ENCODE measurements at places on chromosomes 11 and 22.
A peak's percentile ranks its signal among the peaks of the same experiment; 100 is the strongest.

DNA sequence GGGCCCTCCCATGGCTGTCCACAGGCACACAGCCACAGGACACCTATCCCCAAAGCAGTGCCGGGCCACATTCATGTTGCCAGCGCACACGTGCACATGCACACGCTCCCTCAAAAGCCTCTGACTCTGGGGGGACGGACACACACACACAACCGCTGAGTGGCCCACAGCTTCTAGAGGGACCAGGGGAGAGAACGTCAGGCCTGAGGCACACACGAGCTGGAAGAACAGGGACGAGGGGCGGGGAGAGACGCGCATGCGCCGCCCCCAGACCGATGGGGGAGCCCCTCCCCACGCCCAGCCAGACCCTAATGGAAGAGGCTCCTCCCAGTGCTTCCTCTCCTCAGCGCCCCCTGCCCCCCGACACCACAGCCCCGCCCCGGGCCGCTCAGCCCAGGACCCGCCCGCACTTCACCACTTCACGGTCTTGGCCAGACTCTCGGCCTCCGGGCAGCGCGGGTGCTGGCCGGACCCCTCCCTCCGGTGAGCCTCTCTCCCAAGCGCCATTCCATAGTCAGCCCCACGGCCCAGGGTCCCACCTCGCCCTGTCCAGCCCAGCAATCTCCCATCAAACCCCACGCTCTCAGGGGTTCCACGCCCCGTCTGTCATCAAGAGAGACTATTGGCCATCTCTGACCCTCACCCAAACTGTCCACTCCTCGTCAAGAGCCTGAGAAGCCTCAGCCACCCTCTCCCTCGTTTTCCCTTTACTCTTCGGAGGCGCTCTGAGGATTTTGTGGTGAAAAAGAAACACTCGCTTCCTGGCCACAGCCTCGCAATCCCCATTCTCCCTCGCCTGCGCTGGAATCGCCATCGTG is 11.7 kb downstream of the NRXN2 start:
- DNase-seq, result no peak

DNA sequence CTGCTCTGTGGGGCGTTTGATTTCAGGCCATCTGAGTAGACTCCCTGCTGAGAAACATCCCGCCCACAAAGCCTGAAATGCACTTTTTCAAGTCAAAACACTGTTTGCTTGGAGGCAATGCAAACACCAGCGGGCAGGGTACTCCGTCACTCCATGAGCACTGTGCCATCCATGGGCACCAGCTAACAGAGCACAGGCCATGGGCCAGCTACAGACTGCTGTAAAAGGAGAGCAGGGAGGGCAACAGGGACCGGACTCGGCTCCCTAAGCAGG is 16.6 kb upstream of the EFCAB6 start:
- DNase-seq, result peak; percentile 4

DNA sequence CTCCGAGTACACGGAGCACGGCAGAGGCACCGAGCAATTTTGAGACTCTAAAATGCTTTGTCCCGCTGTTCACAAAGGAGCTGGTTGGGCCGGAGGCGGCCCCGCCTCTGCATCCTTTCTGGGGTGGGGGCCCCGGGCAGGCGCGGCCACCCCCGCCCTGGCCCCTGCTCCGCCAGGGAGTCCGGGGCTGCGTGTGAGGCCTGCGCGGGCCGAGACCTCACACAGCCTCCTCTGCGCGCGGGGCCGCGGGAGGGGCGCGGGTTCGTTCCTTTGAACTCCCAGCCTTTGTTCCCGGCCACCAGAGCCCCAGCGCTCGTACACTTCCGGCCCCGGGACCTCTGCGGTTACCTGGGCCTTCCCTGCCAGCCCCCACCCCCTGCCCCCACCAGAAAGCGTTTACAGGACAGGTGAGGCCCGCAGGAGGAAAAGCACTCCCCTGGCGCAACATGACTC is 1.6 kb downstream of the FGF19 start:
- DNase-seq, result no peak

DNA sequence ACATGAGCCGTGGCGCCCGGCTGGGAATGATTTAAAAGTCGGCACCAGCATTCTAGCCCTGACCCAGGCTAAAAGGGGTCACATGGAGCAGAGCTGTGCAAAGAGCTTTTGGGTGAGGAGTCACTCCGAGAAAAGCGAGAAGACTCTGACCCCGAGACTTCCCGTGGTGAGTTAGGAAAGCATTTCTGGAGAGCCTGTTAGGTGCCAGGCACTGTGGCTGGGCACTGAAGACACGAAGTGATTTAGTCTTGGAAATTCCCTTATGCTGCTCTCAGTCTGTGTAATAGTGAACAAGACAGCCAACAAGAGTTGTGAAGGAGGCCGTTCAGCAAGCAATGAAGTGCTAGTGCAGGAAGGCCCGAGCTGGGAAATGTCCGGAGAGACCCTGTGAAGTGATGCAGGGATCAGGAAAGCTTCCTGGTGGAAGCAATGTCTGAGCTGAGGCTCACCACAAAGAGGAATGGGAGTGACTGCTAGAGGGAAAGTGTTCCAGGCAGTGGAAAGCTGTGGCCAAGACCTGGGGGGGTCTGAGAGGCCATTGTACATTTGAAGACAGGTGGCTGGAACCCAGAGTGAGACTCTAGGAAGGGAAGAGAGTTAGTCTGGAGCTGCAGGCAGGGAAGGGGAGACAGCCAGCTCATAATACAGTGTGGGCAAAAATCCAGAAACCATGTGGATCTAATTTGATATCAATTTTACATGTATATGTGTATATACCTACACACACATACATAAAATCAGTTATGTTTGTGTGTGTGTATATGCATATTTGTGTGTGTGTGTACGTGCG is 31.6 kb downstream of the MARK2 start:
- peak; percentile 18 for DNase-seq

- peak; percentile 91 for DNase-seq
Observed at GRCh38 chr11:57798905-57799559, 37.4 kb downstream of the CTNND1 start.

DNA sequence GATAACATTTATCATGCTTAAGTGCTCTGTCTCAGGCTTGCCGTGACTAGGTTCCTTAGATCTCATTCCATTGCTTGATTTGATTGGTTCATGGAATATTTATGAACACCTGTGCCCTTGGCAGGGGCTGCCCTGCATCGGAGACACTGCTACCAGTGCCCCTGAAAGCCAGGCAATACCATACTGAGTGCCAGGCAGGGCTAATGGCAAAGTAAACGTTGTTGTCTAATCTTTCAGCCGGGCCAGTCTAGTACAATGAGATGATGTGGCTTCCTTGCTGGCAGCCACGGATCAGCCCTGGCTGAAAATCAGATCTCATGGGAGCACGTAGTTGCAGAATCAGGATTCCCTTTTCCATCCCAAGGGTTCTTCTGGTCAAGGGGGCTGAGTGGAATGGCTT is 5.0 kb upstream of the PGA3 start:
- DNase-seq, result no peak

GRCh38 chr11:87173185-87174039 is 135.7 kb downstream of the TMEM135 start:
- peak; percentile 60 for DNase-seq

- DNase-seq, result peak; percentile 80
Observed at GRCh38 chr11:9001736-9002135, 2.1 kb downstream of the NRIP3 start.

GRCh38 chr11:6406370-6406769 is 12.5 kb downstream of the APBB1 start:
- DNase-seq, result no peak

- DNase-seq, result no peak
Observed at GRCh38 chr11:46333394-46333947, 13.8 kb upstream of the DGKZ start.

DNA sequence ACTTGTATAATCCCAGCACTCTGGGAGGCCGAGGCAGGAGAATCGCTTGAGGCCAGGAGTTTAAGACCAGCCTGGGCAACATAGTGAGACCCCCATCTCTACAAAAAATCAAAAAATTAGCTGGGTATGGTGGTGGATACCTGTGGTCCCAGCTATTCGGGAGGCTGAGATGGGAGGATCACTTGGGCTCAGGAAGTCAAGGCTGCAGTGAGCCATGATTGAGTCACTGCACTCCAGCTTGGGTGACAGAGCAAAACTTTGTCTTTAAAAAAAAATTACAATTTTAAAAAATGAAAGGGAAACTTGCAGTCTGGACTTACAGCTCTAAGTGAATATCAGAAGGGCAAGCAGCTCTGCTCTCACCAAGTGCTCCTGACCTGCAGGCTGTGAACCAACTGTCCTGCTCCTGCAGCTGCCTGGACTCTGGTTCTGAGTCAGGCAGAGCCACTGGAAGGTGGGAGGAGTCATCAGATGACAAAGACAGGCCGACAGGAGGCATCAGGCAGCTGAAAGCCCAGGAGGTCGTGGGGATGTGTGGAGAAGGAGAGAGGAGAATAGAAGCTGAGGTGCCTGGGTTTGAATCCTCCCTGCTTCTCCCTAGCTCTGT is 9.6 kb downstream of the SMTNL1 start:
- peak; percentile 25 for DNase-seq

DNA sequence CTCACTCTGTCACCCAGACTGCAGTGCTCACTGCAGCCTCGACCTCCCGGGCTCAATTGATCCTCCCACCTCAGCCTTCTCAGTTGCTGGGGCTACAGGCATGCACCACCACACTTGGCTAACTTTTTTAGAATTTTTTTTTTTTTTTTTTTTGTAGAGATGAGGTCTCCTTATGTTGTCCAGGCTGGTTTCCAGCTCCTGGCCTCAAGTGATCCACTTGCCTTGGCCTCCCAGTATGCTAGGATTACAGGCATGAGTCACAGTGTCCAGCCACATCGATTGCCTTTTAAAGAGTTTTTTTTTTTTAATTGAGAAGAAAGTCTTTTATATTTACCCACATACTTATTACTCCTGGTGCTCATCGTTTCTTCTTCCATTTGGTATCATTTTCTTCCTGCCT is 30.0 kb downstream of the PARVG start:
- DNase-seq, result peak; percentile 88

- DNase-seq, result peak; percentile 86
Observed at GRCh38 chr11:48170241-48171233, 46.1 kb upstream of the OR4B1 start.

DNA sequence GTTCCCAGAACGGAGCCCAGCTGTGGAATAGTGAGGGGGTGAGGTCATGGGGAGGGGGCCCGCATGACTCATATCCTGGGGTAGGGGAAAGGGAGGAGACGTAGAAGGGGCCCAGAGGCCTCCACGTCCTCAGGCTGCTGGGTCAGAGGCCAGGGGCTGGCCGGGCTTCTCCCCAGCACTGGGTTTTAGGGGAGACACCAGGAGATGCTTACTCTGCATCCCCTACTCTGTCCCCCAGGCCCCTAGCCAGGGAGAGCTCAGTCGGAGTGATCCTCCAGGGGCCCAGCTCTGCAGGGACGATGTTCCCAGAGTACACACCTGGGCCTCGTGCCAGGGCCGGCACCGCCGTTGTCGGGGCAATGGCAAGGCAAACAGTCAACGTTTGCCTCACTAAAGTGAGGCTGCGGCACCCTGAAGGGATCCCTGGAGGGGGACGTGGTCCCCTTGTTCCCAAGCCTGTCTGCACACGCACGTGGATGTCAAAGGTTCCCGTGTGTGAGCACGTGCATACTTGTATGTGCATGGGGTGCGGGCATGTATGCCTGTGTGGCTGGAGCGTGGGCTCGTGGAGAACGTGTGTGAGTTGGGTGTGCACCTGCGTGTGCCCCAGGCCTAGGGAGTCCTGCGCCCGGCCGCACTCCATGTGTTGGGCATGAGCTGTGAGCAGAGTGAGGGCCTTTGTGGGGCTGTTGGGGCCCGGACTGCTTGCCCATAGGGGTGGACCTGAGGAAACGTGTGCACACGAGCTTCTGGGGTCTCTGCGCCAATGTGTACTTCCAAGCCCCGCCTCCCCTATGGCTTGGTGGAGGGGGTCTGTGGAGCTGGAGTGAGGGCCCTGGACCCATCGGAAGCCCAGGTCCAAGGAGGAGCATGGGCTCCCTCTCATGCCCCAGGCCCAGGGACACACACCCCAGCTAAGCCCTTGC is 14.2 kb downstream of the PRR33 start:
- no peak for DNase-seq

- DNase-seq, result no peak
Observed at GRCh38 chr22:31083377-31083768, 2.3 kb downstream of the SMTN start.

GRCh38 chr22:21977814-21978213 is 4.8 kb downstream of the TOP3B start:
- no peak for DNase-seq

DNA sequence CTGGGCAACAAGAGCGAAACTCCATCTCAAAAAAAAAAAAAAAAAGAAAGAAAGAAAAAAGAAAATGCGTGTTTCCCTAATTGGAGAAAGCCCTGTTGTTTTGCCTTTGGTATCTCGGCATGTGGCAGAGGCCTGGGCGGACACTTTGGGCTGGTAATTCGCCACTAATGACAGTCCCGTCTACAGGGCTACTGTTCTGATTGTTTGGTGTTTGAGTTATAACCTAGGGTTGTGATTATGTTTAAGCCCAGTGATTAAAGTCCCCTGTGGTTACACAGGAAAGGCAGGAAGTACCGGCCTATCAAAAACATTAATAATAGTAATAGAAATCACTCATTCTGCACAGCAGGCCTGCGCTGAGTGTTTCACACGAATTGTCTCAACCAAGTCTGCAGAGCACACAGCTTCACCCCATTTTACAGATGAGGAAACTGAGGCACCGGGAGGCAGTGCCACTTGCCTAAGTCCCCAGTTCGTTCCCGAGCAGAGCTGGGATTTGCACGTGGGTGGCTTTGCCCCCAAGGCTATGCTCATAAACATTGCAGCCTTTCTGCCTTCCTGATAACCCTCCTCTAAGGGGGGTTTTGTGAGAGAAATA is 39.1 kb upstream of the GRAMD4 start:
- DNase-seq, result no peak

GRCh38 chr11:113947994-113948393 is 26.9 kb upstream of the HTR3A start:
- DNase-seq, result no peak

DNA sequence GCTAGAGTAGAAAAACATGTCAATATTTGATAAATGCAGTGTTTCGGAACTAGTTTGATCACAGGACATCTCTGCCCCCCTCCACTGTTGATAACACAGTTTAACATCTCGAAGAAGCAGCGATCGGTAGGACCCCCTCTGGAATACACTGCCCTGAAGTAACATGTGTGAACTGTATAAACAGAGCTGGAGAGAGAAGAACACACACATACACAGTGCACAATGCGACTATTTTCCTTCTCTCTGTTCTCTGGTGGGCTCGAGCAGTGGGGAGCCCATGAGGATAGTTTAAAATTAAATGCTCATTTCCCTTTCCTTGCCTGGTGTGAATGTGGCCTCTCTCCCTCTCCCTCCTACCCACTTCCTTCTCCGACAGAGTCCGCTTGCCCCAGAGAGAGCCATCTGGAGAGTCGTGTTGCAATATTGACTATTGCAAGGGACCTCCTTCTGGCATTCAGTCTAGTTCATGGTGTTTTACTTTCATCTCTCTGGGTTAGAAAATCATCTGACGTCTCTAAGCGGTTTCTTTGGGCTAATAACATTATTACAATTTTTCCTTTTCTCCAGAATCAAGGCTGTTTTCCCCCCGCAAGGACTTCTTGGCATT is 51.6 kb upstream of the BARX2 start:
- peak; percentile 76 for DNase-seq

GRCh38 chr11:86589856-86590589 is 82.4 kb downstream of the ME3 start:
- no peak for DNase-seq

- DNase-seq, result peak; percentile 79
Observed at GRCh38 chr22:26737262-26737661, 79.9 kb downstream of the MIAT start.

GRCh38 chr11:122778148-122778547 is 60.2 kb upstream of the CRTAM start:
- DNase-seq, result no peak
